ENCODE measurements at places on chromosomes 16 and 17.

- DNase-seq: no peak
These were observed 32.4 kb upstream of the TENT4B start for GRCh38 chr16:50120711-50121110.

DNA sequence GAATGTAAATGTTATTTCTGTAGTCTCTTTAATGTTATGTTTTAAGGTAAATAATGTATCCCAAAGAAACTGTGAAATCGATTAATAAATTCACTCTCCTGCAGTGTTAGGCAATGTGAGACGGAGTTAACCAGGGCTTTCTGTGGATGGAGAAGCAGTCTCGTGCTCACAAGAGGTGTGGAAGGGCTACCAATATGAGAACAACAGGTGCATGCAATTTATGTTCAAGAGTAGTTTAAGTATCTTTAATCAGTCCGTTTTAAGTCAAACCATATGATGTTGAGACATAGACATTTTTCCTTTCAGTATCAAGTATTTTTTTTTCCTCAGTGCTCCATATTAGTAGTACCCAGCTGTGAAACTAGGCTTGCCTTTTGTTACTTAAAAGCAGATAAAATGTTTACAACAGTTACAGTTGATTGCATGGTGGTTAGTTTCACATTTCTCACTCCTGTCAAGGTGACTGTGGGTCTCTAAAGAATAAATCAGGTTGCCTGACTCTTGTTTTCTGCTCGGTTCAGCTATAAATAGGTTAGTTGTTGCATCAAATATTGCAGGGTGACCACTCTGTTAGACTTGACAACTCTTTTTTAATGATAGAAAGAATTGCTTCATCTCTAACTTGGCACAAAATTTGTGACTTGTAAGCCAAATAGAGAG is 54.4 kb downstream of the COX10 start:
- DNase-seq: no peak

DNA sequence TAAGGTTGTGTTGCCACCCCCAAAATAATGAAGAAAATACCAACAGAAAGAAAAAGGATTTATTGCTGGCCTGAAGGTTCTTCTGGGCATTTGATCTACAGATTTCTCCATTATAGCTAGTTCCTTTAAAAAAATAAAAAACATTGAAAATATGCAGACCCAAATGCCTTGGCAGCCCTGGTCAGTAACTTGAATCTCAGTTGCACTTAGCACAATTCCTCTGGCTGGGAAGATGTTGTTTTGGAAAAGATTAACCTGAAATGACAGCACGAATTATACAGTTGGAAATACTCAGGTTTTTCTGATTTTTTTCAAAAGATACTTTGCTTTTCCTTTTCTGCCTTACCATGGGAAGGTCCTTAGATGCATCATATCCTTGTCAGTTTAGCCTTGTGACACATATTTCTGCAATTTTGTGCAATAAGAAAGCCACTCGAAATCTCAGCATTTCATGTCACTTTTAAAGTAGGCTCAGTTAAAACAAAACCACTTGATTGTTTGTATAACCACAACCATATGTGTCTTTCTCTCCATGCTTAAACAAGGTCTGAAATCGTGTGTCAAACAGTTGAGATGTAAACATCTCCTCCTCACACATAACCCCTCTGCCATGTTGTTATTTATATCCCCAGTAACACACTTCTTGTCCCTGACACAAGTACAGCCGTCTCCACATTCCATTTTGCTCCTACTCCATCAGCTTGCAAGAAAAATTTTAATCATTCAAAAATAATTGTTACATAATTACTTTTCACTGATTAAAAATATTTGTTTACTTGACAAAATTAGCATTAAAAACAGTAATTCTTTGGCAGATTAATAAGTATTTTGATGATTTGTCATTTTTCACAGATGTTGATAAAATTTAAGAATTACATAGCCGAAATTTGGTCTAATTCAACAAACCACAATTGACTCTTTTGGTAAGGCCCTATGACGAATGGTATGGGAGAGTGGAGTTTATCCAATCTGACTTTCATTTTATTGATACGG is 61.1 kb downstream of the SIAH1 start:
- no peak for DNase-seq

DNA sequence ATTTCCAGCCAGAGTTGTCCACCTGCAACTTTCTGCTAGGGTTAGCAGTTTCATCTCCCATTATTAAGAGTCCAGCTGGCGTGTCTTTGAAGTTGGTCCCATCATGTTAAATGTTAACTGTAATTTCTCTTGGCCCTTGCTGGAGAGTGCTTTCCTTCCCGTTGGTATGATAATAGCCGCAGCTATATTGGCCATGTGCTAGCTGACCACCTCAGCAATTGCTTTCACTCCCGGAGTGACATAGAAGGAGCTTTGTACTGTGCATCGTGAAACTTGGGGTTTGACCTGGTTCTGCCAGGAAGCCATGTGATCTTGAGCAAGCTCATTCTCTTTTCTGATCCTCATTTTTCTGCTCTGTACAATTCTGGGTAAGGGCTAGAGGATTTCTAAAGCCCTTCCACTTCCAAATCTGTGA is 81.0 kb upstream of the TBX2 start:
- no peak for DNase-seq

- DNase-seq: no peak
These were observed 147.2 kb downstream of the HS3ST2 start for GRCh38 chr16:22961206-22961605.

DNA sequence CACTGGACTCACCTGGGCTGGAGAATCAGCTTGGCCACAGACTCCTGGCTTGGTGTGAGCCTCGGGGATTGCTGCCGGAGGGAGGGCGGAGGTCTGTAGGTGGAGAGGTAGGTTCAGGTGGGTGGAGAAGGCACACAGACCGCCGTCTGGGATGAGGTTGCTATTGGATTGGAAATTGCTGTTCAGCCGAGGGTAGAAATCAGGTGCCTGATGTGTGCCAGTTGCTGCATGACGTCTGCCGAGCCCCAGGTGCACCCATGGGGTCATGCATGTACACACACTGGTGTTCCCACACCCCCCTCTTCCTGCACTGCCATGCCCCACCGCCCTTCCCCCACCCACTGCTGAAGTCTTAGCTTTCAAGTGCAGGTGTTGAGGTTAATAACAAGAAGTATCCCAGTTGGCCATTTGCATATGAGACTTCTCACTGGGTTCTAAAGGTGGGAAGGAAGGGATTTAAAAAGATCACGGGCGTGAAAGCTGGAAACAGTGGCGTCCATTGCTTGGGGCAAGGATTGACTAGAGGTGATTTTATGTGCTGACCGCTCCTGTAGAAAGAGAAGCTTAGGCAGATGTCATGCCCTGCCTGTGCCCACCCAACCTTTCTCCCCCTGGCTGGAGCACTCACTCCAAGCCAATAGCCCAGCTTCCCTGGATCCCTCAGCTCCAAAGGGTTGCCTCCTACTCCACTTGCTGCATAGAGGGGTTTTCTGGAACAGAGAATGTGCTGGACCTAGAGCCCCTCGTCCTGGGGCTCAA is 193.6 kb downstream of the CCDC182 start:
- no peak for DNase-seq

- DNase-seq: no peak
These were observed 42.3 kb downstream of the IRX3 start for GRCh38 chr16:54244061-54244886.

GRCh38 chr16:85610059-85610445 is 3.1 kb upstream of the GSE1 start:
- DNase-seq: no peak

- peak; percentile 19 for DNase-seq
These were observed 45.9 kb downstream of the ABAT start for GRCh38 chr16:8720080-8720966.

DNA sequence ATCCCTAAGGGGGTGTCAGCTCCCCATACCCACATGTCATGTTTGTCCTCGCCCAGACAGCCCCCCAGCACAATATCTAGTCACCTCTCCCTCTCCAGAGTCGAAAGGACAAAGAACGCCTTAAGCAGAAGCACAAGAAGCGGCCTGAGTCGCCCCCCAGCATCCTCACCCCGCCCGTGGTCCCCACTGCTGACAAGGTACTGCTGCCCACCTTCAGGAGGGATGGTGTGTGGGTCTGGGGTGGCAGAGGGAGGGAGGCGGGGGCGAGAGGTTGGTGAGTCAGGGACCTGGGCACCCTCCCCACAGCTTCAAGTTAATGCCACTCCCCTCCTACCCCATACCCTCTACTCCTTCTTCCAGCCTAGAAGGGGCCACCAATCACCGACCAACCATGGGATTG is 7.5 kb downstream of the MLLT6 start:
- no peak for DNase-seq

- DNase-seq: no peak
These were observed 11.3 kb downstream of the DOK4 start for GRCh38 chr16:57474671-57475661.

GRCh38 chr16:79601092-79601930 is 774 bp upstream of the MAF start:
- DNase-seq: no peak

- DNase-seq: no peak
These were observed 7.0 kb upstream of the HID1 start for GRCh38 chr17:74979408-74980146.

DNA sequence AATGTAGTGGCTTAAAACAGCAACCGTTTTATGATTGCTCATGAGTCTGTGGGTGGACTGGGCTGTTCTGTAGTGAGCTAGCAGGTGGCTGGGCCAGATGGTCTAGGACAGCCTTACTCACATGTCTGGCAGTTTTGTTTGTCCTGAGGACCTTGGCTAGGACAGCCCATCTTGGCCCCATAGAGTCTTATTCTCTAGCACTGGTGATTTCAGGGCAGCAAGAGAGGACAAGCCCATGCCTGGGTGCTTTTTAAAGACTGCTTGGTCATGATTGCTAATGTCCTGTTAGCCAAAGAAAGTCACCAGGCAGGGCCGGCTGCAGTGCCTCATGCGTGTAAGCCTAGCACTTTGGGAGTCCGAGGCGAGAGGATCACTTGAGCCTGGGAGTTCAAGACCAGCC is 139.8 kb downstream of the KATNIP start:
- no peak for DNase-seq

- no peak for DNase-seq
These were observed 5.4 kb upstream of the MMD start for GRCh38 chr17:55426851-55427586.

DNA sequence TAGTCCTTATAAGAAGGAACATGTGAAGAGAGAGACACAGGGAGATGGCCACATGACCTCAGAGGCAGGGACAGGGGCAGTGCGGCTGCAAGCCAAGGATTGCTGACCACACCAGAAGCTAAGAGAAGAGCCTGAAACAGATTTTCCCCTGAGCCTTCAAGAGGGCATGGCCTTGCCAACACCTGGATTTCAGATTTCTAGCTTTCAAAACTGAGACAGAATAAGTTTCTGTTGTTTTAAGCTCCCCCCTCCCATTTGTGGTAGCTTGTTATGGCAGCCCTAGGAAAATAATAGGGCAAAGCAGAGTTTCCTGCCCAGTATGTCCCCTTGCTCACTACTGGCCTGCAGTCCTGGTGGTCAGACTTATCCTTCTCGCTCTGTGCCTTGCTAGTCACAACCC is 204.5 kb downstream of the CCDC182 start:
- DNase-seq: no peak

DNA sequence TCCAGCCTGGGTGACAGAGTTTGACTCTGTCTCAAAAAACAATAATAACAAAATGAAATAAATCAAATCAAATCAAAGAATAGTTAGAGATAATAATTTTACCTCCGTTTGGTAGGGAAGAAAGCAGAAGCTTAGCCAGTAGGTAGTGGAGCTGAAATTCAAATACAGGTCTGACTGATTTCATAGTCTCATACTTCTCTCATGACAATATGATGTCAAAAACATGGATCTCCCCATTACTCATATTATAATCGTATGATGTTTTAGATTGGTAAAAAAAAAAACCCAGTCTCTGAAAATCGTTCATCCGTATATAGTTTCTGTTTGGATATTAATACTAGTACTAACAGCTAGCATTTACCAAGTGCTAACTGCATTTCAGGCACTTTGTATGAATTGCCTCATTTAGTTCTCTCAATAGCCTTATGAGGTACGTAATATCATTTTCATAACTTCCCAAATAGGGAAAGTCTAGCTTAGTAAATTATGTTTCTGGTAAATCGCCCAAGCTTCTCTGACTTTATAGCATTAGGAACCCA is 48.7 kb downstream of the CDH8 start:
- DNase-seq: no peak

GRCh38 chr17:56595108-56595418 is 1.6 kb downstream of the NOG start:
- DNase-seq: no peak

DNA sequence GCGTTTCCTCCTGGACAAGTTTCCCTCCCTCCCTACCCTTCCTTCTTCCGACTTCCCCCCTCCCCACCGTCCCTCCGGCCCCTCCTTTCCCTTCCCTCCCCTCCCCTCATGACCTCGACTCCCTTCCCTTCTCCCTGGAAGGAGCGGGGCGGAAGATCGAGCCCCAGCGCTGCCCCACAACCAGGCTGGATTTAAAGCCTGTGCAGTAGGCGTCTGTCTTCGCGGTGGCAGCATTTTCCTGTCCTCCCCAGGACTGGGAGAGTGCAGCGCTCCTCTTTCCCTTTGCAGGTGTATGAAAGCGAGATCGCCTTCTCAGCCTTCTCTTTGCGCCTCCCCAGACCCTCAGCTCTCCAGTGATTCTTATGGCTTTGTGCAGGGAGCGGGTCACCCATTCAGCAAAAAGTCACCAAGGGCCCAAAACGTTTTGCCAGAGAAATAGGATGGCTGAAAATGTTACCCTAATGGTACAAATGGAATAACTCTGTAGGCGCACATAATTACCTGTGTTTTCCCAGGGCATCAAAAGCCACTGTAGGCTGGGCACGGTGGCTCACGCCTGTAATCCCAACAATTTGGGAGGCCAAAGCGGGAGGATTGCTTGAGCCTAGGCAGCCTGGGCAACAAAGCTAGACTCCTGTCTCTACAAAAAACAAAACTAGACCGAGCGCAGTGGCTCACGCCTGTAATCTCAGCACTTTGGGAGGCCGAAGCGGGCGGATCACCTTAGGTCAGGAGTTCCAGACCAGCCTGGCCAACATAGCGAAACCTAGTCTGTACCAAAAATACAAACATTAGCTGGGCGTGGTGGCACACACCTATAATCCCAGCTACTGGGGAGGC is 40.8 kb downstream of the SLFN12L start:
- DNase-seq: no peak
